RPMI7951 (cell line): ENCODE measurements at places on chromosomes 2 and 18.

DNA sequence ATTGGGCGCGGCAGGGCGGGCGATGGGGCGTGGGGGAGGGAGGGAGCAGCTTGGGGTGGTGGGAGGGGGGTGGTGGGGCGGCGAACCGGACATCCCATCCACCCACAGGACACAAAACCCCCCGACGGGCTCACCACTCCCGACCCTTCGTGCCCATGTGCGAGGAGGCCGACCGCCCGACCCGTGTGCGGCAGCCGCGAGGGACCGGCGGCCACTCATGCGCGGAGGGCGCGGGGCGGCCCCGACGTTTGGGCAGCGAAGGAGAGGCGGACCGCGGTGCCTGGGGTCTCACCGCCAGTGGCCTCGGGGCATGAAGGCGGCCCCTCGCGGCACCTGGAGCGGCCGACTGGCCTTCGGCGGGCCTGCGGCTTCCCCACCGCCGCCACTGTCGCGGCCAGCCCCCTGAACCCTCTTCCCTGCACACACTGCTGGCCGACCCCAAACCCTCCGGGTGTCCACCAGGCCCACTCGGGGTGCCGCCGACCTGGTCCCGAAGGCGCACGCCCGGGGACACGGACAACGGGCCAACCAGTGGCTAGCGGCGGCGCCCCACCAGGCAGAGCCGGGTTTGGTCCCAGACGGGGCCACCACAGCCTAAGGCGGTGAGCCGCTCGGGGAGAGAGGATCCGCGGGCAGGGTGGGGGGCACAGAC is 94.6 kb upstream of the ANKRD30BL start:
- no peak for DNase-seq

- peak; percentile 5 for DNase-seq
Measured at GRCh38 chr2:156800781-156801361, 364.7 kb downstream of the GPD2 start.

DNA sequence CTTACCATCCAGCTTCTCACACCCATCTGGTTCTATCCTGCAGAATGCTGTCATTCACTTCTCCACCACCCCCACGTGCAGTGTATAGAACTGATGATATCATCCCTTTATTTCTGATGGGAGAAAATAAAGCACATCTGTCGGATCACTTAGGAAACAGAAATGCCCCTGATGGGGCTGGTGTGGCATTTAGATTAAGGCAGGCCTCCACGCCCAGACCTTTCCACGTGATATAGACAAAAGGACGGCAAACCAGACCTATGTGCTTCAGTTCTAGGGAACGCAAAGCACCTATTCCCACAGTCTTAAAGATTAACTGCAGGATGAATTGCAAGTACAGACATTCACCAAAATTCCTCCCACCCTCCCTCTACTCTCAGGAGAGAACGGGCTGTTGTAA is 27.6 kb upstream of the CABLES1 start:
- DNase-seq, result peak; percentile 9

DNA sequence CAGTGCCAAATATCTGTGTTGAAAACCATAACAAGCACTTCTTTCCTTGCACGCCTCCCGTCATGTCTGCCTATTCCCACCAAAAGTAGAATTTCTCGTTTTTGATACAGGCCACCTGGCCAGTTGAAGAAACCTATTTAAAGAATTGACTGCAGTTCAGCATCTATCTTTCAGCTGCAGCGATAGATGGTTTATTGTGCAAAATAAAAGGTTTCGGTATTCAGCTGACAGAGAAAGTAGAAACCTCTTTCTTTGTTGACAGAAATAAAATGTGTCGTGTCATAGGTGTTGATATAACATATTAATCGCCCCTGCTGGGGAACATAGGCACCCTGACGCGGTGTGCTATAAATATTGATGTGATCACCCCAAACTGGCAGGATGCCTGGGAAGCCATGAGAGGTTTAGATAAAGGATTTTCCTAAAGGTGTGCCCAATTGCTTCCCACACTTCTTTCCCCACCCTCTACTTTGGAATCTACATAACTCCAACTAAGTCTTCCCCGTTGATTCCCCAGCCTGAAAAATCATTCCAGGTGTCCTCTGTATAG is 570.4 kb downstream of the CCDC85A start:
- DNase-seq, result no peak

DNA sequence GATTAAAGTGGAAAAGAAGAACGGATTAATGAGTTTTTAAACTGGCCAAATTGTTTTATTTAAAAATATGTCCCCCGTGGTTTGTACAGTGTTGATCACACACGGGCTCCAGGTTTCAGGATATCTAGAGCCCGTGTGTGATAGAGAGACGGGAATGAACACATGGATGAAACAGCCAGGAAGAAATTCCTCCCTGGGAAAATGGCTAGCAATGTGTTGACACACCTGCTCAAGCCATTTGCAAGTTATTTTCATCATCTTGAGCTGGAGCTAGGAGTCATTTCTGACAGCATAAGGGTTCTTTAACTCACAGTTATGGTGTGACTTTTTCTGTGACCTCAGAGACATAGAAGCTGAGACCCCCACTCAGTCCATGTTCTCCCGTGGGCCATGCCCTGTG is 81.6 kb downstream of the LRRFIP1 start:
- DNase-seq, result no peak

GRCh38 chr2:232523682-232524597 is 2.0 kb upstream of the CHRND start:
- no peak for DNase-seq

DNA sequence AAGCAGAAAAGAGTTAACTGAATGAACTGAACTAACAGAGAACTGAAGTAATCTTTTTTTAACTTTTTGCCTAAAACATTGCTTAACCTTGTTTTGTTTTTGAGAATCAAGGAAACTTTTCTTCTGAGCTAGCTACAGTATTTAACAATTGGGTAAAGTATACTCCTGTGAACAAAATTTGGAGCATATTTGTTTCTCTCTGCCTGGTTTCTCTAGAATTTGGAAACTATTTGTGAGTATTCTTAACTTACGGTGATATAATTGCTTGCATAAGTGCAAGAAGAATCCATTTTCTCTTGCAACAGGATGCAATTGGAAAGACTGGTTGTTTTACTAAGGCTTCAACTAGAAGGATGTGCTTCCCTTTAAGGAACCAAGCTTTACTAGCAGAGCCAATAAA is 65.9 kb upstream of the FAM98A start:
- no peak for DNase-seq

- no peak for DNase-seq
Measured at GRCh38 chr2:41498781-41499180, 549.0 kb upstream of the PKDCC start.

- no peak for DNase-seq
Measured at GRCh38 chr18:54279477-54280219, 10.3 kb downstream of the POLI start.

GRCh38 chr2:149160701-149161217 is 122.3 kb downstream of the LYPD6B start:
- DNase-seq, result peak; percentile 92

DNA sequence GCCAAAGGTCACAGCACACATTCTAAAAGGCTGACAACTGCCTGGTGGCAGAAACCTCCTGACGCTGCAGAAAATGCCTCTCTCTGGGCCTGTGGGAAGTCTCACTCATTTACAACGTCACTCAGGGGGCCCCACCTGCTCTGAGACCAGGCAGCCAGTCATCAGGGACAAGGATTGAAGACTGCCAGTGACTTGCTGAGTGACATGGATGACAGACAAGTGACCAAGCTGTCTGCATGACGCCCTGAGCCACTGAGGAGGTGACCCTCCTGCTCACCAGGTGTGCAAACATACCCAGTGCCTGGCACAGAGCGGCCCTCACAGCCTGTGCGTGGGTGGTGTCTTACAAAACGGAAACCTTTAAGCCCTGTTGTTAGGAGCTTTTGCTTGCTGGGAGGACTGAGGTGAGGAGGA is 392.4 kb downstream of the TNS1 start:
- DNase-seq, result no peak

DNA sequence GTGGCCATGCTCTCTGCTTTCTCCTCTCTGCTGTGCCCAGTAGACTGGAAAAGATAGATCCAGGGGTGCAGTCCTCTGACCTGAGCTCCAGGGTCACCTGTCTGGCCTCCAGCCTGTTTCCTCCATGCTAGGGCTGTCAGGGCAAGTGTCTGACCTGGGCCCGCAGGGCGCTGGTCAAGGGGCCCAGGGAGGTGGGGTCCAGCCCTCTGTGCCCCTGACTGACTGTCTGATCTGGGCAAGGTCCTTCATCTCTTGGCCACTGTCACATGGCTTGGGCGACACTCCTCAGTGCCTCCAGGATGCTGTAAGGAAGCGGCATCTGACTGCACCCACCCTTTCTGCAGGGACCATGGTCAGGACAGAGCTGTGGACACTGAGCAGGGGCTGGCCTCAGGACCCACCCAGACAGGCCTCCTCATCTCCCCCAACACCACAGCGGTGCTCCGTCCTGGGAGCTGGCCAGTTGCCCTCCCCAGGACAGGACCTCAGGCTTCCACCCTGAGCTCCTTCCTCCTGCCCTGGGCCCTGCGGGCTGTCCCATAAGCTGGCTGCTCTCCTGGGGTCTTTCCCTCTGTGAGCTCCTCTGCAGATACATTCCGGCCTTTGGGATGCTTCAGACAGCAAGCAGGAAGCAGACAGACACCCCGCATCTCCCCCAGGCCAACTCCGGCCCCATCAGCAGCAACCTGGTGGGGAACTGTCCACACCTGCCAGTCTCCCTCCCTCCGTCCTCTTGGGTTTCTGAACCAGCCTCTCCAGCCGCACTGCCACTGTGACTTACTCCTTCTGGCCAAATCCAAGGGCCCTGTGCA is 21.2 kb upstream of the ALPI start:
- DNase-seq, result no peak

DNA sequence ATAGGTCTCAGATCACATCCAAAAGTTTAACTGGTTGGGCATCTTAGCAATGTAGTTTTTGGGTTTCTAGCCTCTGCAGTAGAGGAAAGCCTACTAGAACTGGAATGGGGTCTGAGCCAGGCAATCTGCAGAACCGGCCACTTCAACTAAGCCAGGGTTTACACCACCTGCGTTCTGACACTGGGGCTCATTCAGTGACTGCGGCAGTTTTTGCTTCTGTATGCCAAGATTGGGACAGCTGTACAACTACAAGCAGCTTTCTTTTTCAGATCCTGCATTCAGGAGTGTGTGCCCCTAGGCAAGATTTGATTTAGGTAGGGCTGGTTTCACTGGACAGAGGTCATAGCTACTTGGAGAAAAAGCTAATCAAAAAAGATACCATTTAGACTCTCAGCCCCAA is 43.7 kb upstream of the IGFBP5 start:
- no peak for DNase-seq

DNA sequence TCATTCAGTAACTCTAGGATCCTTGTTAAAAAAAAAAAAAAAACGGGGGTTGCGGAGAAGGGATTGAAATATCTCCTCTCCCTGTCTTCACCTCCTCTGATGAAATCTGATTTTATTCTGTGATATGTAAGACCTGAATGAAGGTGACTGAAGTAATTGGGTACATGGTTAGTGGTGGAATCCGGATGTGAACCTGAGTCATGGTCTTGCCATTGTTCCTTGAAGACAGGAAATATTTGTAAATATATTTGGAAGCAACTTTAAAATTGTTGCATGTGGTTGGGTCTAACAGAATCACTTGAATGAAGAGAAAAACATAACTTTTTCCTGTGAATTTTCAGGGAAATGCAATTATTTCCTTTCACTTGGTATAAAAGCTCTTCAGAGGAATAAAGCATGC is 3.0 kb upstream of the IL1A start:
- no peak for DNase-seq

GRCh38 chr18:5588529-5588928 is 44.7 kb upstream of the EPB41L3 start:
- no peak for DNase-seq
